ENCODE measurements at places on chromosomes 6 and 20. TPM values are rescaled to one million over a fixed set of nuclear protein-coding genes. Genes with fewer than 3 reads are reported as not detected.

CLPSL1 gene
- not detected for total RNA-seq

GRCh38 chr6:36283608-36284007, 13.7 kb downstream of the PNPLA1 start:
- peaks cover 77% of the 10 kb centered on the region for H3K27me3 ChIP-seq
- no peak for DNase-seq
- H3K27ac ChIP-seq = no peak overlapping the region
- peaks cover 8% of the 10 kb centered on the region for H3K4me1 ChIP-seq
- H3K36me3 ChIP-seq = no peaks in the 10 kb centered on the region
- H3K4me3 ChIP-seq = no peak overlapping the region

DNA sequence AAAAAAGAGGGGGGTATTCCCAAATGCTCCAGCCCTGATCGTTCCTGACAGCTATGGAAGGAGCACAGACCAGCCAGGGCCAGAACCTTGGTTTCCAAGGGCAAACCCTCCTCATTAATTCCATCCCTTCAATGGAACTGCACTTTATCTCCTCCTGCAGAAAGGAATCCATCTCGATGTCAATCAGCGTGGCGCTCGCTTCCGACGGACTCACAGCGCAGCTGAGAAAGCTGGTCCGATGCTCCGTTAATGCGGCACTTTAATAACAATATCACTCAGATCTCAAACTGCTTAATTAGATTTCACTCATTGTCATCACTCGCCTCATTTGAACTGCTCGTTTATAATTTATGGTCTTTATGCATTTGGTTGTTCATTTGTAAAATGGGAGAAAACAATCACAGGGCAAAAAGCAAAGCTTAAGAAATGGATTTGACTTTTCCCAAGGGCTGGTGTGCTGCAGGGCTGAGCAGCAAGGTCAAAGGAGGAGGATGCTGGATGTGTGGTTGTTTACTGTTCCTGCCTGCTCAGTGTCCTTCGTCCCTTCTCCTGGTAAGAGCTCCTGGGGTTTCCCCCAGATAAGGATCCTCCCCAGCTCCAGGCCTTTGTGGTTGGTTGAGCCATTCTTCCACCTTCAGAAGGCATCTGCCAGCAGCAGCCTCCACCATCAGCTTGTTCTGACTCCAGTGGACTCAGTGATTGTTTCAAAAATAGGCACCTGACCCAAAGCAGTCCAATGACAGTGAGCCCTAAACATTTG, 152.7 kb downstream of the ANKRD60 start:
- peaks cover 24% of the 10 kb centered on the region for H3K27me3 ChIP-seq
- no peaks in the 10 kb centered on the region for H3K36me3 ChIP-seq
- no peak overlapping the region for H3K27ac ChIP-seq
- no peak for DNase-seq
- no peak overlapping the region for H3K4me3 ChIP-seq

LHFPL5 gene
- not detected for total RNA-seq

- no peaks in the 10 kb centered on the region for H3K4me1 ChIP-seq
- no peak overlapping the region for H3K4me3 ChIP-seq
- DNase-seq = no peak
- no peak overlapping the region for H3K27ac ChIP-seq
Observed at GRCh38 chr6:64691064-64691463, 1016.0 kb downstream of the EYS start.

Data from neural crest cell (in vitro differentiated cells).